ENCODE measurements at places on chromosomes 13 and 19.
A peak's percentile ranks its signal among the peaks of the same experiment; 100 is the strongest.

- peak; percentile 17 for DNase-seq
Observed at GRCh38 chr13:23866420-23867026, 22.7 kb downstream of the MIPEP start.

- no peak for DNase-seq
Observed at GRCh38 chr19:1610579-1610978, 5.3 kb upstream of the UQCR11 start.

DNA sequence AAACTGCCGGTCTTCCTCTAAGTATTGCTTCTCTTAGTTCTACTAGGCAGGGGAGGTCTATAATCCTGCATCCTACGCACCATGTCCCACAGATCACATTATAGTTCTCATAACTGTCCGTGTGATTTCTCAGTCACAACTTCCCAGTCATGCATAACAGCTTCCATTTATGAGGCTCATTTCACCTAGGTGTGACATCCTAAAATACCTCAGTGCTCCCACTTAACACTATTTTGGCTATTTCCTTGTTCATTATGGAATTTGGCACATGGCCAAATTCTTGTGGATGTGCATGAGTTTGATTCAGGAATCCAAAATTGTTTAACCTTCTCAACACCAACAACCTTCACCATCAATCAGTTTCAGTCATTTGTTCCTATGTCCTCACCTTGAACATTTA, 989.9 kb downstream of the OLFM4 start:
- DNase-seq, result no peak

GRCh38 chr19:11053817-11054195, 35.5 kb upstream of the LDLR start:
- DNase-seq, result no peak
